Nasal cavity respiratory epithelium epithelial cell of viscerocranial mucosa (primary cell): ENCODE measurements at places on chromosomes 12 and 14. TPM values are rescaled to one million over a fixed set of nuclear protein-coding genes. Genes with fewer than 3 reads are reported as not detected.

The PDE3A gene
- total RNA-seq = under 0.01 TPM in 1 of 2 replicates, not detected in the other

The NPFF gene
- not detected in 2 replicates for total RNA-seq

The AKAP3 gene
- 1.0 and 1.7 TPM in 2 replicates for total RNA-seq

The TMEM30B gene
- total RNA-seq = 14.7 and 28.3 TPM in 2 replicates

The MYF5 gene
- total RNA-seq = not detected in 2 replicates

The NANOG gene
- total RNA-seq = under 0.01 TPM in 1 of 2 replicates, not detected in the other

The SLC38A4 gene
- total RNA-seq = 1.0 and 2.8 TPM in 2 replicates

The CAND1 gene
- 97.7 and 174 TPM in 2 replicates for total RNA-seq

The PRB4 gene
- not detected in 2 replicates for total RNA-seq

The EXOC3L4 gene
- not detected in 2 replicates for total RNA-seq

The IL22 gene
- not detected in 2 replicates for total RNA-seq

The MAPKAPK5 gene
- total RNA-seq = 33.8 and 48.5 TPM in 2 replicates

The ACOT6 gene
- not detected in 2 replicates for total RNA-seq
